ENCODE measurements at places on chromosomes 1 and 21. TPM values are rescaled to one million over a fixed set of nuclear protein-coding genes. Genes with fewer than 3 reads are reported as not detected.

DNA sequence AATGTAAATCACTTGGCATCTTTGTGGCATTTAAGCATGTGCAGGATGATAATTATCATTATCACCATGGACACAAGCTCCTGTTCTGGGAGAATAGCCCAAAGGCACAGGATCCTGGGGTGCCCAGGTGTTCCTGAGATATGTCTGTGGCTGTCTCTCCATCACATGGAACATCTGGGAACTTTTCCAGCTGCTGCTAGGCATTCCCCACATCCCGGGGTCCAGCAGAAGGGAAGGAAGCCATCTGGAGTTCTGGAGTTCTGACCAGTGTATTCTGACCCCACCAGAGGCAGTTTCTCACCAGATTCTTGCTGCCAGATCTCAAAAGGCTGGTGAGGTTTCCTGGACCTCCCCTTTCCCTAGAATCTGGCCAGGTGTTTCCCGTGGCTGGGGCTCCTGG is 259.7 kb upstream of the VAMP3 start:
- H3K27me3 ChIP-seq = no peaks in the 10 kb centered on the region
- peaks cover 8% of the 10 kb centered on the region for H3K4me1 ChIP-seq
- no peak overlapping the region for H3K27ac ChIP-seq
- no peaks in the 10 kb centered on the region for H3K36me3 ChIP-seq
- no peak for DNase-seq

DNA sequence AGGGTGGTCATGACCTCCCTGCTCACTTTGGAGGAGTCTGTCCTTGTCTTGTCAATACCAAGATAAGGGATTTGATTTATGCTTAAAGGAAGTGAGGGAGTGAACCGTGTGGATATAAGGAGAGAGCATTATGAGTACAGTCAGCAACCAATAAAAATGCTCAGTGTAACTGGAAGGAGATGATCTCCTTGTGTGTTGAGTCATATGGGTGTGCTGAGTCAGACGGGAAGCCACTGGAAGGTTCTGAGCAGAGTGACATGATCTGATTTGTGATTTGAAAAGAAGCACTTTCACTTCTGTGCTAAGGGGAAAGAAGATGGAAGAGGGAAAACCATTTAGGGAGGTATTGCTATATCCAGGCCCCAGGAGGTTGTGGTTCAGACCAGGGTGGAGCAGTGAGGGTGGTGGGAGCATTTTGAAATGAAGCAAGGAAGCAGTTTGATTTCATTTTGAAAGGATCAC is 2.5 kb upstream of the BCL10 start:
- no peak overlapping the region for H3K4me3 ChIP-seq
- H3K36me3 ChIP-seq = no peaks in the 10 kb centered on the region
- H3K4me1 ChIP-seq = peaks cover 1% of the 10 kb centered on the region
- no peaks in the 10 kb centered on the region for H3K27me3 ChIP-seq
- DNase-seq = no peak
- H3K27ac ChIP-seq = peak overlapping the region; percentile 16

- H3K27ac ChIP-seq = no peak overlapping the region
- no peak overlapping the region for H3K4me3 ChIP-seq
- no peak for DNase-seq
- no peaks in the 10 kb centered on the region for H3K27me3 ChIP-seq
Observed at GRCh38 chr1:75901371-75901770, 30.8 kb downstream of the ASB17 start.

Gene SEC16B
- polyA plus RNA-seq = 2.9 TPM

DNA sequence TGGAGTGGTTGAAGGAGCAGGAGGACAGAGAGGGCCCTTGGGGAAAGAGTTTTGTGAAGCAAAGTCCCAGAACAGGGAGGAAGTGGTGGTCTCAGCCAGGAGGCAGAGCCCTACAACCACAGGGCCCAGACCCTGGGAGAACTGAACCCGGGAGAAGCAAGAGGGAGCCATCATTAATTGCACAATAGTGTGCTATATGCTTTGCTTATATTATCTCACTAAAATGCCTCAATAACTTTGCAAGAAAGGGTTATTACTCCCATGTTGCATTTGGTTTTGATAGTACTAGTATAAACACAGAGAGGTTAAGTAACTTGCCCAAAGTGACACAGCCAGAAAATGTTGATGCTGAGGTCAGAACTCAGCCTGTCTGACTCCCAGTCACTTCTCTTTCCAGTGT is 124.3 kb downstream of the FOXD2 start:
- DNase-seq = no peak
- H3K36me3 ChIP-seq = no peaks in the 10 kb centered on the region
- H3K4me1 ChIP-seq = no peaks in the 10 kb centered on the region
- no peak overlapping the region for H3K4me3 ChIP-seq
- no peaks in the 10 kb centered on the region for H3K27me3 ChIP-seq

- H3K36me3 ChIP-seq = no peaks in the 10 kb centered on the region
- DNase-seq = no peak
- H3K4me3 ChIP-seq = no peak overlapping the region
- no peak overlapping the region for H3K27ac ChIP-seq
Observed at GRCh38 chr1:53600001-53600400, 139.0 kb downstream of the GLIS1 start.

DNA sequence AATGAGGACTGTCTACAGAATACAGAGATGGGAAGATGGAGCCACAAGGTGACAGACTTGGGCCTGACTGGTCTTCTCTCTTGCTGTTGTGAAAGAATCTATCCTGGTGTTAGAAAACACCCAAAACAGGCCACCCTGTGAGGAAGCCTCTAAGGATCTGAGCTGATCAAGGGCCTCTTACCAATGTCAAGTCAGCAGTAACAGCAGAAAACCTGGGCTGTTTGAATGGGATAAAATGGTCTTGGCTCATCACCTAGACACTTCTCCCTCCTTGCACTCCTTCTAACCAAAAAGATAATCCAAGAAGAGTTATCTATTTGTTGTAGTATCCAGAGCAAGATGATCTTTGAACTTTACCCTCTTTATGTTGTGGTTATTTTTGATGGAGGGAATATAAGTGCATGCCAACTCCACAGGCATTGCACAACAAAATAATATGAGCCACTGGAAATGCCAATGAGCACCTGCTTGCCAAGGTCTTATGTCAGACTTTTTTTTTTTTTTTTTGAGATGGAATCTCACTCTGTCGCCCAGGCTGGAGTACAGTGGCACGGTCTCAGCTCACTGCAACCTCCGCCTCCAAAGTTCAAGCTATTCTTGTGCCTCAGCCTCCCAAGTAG is 32.8 kb upstream of the ZNF281 start:
- H3K36me3 ChIP-seq = no peaks in the 10 kb centered on the region
- no peaks in the 10 kb centered on the region for H3K4me1 ChIP-seq
- no peak for DNase-seq
- no peak overlapping the region for H3K4me3 ChIP-seq

DNA sequence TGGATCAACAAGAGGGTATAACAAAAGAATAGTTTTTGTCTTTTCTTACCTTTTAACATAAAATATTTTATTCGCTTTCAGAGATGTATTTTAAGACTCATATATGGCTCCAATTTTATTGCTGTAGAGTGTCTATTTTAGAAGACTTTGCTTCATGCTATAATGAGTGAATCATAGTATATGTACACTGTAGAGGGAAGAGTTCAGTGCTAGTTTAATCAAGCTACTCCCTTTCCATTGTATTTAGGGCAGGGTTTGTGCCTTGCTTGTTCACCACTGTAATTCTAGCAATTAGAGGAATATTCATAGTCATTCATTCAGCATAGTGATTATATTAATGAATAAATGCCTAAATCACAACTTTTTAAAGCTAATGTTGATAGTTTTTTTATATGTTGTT is 78.8 kb downstream of the CEP350 start:
- no peak overlapping the region for H3K27ac ChIP-seq
- no peaks in the 10 kb centered on the region for H3K36me3 ChIP-seq
- H3K27me3 ChIP-seq = no peaks in the 10 kb centered on the region

Gene PANK4
- 17.1 TPM for polyA plus RNA-seq

DNA sequence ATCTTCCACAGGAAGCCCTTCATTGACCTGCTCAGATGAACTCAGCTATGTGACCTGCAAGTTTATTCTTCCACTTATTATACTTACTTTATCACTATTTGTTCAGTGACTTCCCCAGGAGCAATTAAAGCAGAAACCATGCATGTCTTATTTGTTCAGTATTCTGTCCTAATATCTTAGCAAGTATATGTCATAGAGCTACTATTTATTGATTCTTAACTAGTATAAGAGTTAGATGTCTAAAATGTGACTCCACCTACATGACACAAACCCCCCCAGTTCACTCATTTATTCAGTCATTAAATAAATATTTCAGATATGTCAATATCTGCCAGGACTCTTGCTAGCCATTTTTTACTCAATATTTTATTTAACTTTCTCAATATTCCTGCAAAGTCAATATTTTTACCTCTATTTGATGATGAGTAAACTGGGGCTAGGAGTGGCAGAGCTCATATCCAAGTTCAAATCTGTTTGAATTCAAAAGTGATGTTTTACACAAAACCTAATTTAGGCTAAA is 469.0 kb upstream of the USP24 start:
- no peak overlapping the region for H3K4me3 ChIP-seq
- no peaks in the 10 kb centered on the region for H3K36me3 ChIP-seq
- no peak for DNase-seq
- H3K27me3 ChIP-seq = no peaks in the 10 kb centered on the region
- H3K4me1 ChIP-seq = no peaks in the 10 kb centered on the region

Gene PRR9
- polyA plus RNA-seq = 0.13 TPM

DNA sequence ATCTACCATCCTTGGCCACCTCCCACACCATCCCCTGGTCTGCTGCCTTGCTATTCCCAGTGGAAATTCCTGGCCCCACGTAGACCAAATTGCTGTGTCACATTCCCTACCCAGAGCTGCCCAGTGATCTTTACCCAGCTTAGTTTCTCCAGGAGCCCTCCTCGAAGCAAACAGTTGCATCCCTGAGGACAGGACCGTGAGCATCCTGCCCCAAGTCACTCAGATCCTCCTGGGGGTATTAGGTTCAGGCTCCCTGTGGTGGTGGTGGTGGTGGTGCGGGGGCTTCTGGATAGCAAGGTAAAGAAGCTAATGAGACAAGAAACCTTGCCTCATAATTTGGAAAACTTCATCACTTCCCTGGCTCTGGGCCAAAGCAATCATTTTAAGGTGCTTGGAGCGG is 58.4 kb upstream of the RBM15 start:
- no peak for DNase-seq
- no peaks in the 10 kb centered on the region for H3K4me1 ChIP-seq
- H3K27me3 ChIP-seq = no peaks in the 10 kb centered on the region

Gene DESI2
- 12.5 TPM for polyA plus RNA-seq

DNA sequence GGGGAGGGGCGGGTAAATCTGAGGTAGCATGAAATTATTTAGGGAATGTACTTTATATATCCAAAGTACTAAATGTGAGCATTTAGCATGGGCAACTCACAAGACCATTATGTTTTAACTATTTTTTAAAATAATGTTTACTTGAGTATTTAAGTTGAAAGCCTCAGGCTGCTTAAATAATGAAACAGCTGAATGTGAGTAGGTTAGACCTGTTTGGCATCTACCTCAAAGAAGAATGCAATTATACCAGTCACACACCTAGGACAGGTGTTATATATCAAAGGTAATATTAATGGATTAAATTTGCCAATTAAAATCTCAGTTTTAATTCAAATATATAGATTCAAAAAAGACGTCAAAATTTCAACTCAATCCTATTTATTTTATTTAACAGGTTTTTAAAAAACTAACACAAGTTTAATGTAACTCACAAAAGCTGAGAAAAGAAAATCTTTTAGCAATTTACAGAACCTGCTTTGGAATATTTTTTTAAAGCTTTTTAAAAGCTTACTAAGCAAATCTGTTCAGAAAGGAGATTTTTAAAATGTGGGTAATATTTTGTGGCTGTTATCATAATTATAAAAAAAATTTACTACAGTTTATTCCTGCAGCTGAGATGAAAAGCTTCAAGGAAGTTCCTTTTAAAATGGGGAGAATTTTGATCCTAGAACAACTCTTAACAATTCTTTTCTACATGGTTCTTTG is 104.6 kb upstream of the LBR start:
- DNase-seq = no peak
- no peak overlapping the region for H3K27ac ChIP-seq
- H3K36me3 ChIP-seq = no peaks in the 10 kb centered on the region
- no peaks in the 10 kb centered on the region for H3K27me3 ChIP-seq
- H3K4me1 ChIP-seq = no peaks in the 10 kb centered on the region

GRCh38 chr1:85801520-85801919 is 93.3 kb upstream of the ZNHIT6 start:
- no peaks in the 10 kb centered on the region for H3K27me3 ChIP-seq
- DNase-seq = no peak
- no peak overlapping the region for H3K27ac ChIP-seq
- no peaks in the 10 kb centered on the region for H3K36me3 ChIP-seq
- no peak overlapping the region for H3K4me3 ChIP-seq
- H3K4me1 ChIP-seq = no peaks in the 10 kb centered on the region

GRCh38 chr1:53576866-53577760 is 117.9 kb downstream of the DMRTB1 start:
- H3K4me3 ChIP-seq = no peak overlapping the region
- no peaks in the 10 kb centered on the region for H3K27me3 ChIP-seq
- no peaks in the 10 kb centered on the region for H3K36me3 ChIP-seq
- H3K4me1 ChIP-seq = no peaks in the 10 kb centered on the region
- no peak for DNase-seq

GRCh38 chr1:10965546-10966226 is 46.8 kb upstream of the TARDBP start:
- H3K36me3 ChIP-seq = no peaks in the 10 kb centered on the region
- H3K4me3 ChIP-seq = no peak overlapping the region
- peaks cover 3% of the 10 kb centered on the region for H3K4me1 ChIP-seq
- DNase-seq = peak; percentile 61
- no peak overlapping the region for H3K27ac ChIP-seq

Gene OR2T11
- not detected for polyA plus RNA-seq

DNA sequence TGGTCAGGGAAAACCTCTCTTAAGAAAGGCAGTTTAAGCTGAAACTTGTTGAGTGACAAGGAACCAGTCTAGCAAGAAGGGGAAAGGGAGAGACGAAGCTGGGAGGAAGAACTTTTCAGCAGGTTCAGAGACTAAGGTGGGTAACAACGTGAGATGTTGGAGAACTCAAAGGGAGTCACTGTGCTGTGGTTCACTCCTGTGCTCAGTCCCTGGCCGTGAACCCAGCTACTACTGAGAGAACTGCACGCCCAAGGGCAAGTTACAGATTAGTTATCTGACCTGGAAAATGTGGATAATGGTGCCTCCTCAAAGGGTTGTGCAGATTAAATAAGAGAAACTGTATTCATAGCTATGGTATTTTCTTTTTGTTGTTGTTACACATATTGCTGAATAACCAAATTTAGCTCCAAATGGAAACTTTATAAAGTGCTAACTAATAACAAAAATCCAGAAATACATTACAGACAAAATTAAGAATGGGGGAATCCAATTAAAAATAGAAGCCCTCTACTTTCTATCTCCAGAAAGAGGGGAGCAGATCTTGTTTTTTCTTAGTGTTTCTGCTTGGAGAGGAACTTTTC is 2.9 kb downstream of the ZBTB40 start:
- no peak for DNase-seq
- no peaks in the 10 kb centered on the region for H3K36me3 ChIP-seq
- peak overlapping the region; percentile 22 for H3K27ac ChIP-seq
- H3K4me1 ChIP-seq = peaks cover 9% of the 10 kb centered on the region
- H3K27me3 ChIP-seq = no peaks in the 10 kb centered on the region
- H3K4me3 ChIP-seq = no peak overlapping the region

Measured in ovary (tissue), 10 donors.